LNCaP clone FGC (cell line): ENCODE measurements at places on chromosomes 3 and 15.
A peak's percentile ranks its signal among the peaks of the same experiment; 100 is the strongest.

DNA sequence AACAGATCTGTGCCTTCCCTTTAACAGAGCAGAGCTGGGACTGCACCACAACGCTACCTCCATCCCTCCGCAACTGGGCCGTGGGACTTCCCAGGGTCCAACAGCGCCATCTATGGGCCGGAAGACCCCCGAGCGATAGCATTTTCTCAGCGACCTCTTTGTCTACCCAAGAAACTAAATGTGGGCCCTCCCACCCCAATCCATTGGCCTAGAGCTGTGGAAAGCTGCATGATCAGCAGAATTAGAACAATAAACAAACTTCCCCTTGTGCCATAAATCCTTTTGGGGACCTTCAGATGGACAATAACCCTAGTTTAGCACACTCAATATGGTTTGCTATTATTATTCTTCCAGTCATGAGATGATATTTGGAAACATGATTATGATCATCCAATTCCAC is 74.8 kb upstream of the NTRK3 start:
- DNase-seq: peak; percentile 17

DNA sequence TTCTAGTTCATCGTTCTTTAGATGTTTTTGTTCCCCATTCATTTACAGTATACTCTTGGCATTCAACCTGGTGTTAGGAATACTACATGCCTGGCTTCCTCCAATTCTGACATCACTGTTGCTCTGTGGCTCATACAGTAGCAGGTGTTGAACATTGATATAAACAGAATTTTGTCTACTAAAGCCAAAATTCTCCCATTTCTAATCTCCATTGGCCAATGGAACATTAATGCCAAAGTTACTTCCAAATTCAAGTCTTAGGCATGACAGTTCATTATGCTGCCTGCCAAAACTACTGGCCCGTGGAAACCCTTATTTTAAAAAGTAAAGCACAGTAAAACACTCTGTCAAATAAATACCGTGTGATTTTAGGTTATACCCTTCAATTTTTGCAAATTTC is 368.0 kb downstream of the NAALADL2 start:
- DNase-seq: no peak

GRCh38 chr3:96836153-96836915 is 21.9 kb downstream of the EPHA6 start:
- no peak for DNase-seq

DNA sequence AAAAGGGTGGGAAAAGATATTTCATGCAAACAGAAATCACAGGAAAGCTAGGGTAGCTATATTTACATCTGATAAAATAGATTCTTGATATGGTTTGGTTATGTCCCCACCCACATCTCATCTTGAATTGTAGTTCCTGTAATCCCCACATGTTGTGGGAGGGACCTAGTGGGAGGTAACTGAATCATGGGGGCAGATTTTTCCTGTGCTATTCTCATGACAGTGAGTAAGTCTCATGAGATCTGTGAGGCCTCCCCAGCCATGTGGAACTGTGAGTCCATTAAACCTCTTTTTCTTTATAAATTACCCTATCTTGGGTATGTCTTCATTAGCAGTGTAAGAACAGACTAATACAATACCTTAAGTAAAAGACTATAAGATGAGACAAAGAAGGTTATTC is 558.1 kb downstream of the RSL24D1 start:
- no peak for DNase-seq

GRCh38 chr3:82496890-82497560 is 735.6 kb upstream of the GBE1 start:
- peak; percentile 1 for DNase-seq

- no peak for DNase-seq
Observed at GRCh38 chr3:173238091-173238490, 97.1 kb upstream of the SPATA16 start.

GRCh38 chr3:124565551-124565950 is 164.7 kb upstream of the UMPS start:
- no peak for DNase-seq
